CD4-positive, alpha-beta T cell treated with Interleukin-2 at 100 ng/mL for 4 hours (primary cell): ENCODE measurements at places on chromosomes 11 and 22.

DNA sequence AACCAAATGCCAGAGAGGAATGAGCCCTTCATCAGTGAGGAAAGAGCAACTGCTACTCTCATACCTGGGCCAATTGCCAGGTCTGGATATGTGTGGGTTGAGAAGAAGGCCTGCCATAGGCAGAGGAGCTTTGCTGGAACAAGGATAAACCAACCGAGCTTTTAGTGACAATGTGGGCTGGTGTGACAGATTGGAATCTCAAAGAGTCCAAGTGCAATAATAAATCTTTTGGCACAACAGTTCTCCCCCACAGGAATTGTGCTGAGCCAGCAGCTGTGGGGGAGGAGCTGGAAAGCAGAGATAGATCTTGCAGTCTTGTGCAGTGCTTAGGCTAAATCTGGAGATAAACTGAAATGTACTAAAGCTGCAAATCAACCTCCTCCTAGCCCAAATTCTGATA, 79.4 kb upstream of the ISX start:
- no peak for DNase-seq

GRCh38 chr11:119734788-119735187, 5.8 kb upstream of the NECTIN1 start:
- no peak for DNase-seq

- no peak for DNase-seq
These were observed 248.6 kb upstream of the PLET1 start for GRCh38 chr11:112509300-112509699.

DNA sequence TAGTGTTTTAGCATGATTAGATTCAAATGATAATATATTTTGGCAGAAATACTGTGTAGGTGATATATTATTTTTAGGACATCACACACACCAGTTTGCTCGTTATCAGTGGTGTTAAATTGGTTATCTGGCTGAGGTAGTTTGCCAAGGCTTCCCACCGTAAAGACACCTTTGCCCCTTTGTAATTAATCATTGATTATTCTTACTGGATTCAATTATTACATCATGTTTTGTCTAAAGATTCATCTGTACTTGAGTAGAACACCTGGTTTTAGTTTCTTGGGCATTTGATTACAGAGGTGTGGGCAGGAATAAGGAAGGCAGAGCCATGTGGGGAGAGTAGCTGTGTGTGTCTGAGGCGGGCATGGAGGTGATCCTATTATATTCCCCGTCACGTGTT, 39.5 kb upstream of the ST14 start:
- no peak for DNase-seq

DNA sequence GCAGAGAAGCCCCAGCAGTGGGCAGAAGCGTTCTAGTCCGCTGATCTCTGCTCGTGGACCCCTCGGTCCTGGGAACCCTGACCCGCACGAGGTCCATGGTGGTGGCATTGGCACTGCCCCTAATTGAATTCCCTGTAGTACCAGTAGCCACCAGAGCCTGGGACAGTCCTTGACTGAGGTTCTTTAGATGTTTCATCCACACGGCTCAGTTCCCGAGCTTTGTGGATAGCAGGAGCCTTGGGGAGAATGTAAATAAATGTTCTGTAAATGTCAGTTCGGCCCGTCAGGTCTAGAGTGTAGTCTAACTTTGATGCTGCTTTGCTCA, 39.4 kb upstream of the SEPTIN5 start:
- no peak for DNase-seq

DNA sequence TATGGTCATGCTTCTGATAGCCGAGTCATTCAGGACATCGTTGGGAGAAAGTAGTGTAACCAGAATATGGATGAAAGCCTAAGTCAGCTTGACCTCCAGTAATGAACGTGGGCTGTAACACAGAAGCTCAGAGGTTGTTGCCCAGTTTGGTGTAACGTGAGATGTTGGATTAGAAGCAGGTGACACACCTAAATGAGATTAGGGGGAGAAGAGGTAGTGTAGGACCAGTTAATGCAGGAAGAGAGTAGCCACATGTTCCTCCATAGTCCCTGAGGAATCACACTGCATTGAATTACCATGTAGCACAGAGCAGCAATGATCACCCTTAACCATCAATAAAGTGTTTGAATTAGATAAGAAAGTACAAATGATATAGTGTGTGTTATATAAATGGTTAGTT, 20.4 kb downstream of the FBXO7 start:
- no peak for DNase-seq

GRCh38 chr11:16169956-16170847, 186.1 kb downstream of the SOX6 start:
- DNase-seq, result no peak

GRCh38 chr22:27460591-27461347, 340.8 kb downstream of the MN1 start:
- no peak for DNase-seq

DNA sequence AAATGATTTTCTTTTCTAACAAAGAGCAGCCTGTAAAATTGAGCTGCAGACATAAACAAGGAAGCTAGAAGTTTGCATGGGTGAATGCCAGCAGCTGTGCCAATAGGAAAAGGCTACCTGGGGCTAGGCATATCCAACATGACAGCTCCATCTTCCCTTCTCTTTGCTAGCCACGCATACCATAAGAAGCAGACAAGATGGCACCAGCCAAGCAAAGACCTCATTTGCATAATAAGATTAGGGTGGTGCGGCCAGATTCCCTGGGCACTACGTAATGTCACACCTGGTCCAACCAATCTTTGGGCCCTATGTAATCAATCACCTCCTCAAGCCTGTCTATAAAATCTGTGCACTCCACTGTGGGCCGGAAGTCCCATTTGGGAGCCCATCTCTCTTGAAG, 108.3 kb downstream of the SWAP70 start:
- no peak for DNase-seq
